ENCODE measurements at places on chromosomes 3 and 15. TPM values are rescaled to one million over a fixed set of nuclear protein-coding genes. Genes with fewer than 3 reads are reported as not detected.

Gene EFCAB12
- not detected for total RNA-seq

Gene PPARG
- total RNA-seq: 69.4 TPM

Gene UROC1
- not detected for total RNA-seq

Gene NDN
- total RNA-seq: 40.3 TPM

Gene NR2C2
- total RNA-seq: 38.4 TPM

Gene TMEM207
- not detected for total RNA-seq

Gene PLSCR4
- 677 TPM for total RNA-seq

Gene REC114
- not detected for total RNA-seq

Gene ACAP2
- 63.3 TPM for total RNA-seq

Gene TM4SF1
- total RNA-seq: 921 TPM

Gene ADCY5
- 0.17 TPM for total RNA-seq

Gene UBAP1L
- total RNA-seq: 2.7 TPM

Gene SEMA7A
- total RNA-seq: 0.51 TPM

Gene SCG3
- 0.60 TPM for total RNA-seq

Gene SENP8
- 2.7 TPM for total RNA-seq

Gene POLQ
- 3.9 TPM for total RNA-seq

Gene LZTFL1
- 16.8 TPM for total RNA-seq

Gene PEX5L
- not detected for total RNA-seq

Gene LXN
- total RNA-seq: 93.8 TPM

Gene ADAMTSL3
- total RNA-seq: 15.1 TPM

Gene IL17RE
- total RNA-seq: 0.14 TPM

Gene PATL2
- 0.09 TPM for total RNA-seq

Gene GNAT1
- total RNA-seq: not detected

Gene LRRC2
- total RNA-seq: under 0.01 TPM

Gene MFN1
- total RNA-seq: 53.6 TPM

Gene OR5H14
- total RNA-seq: not detected

Gene SI
- not detected for total RNA-seq

Gene LPP
- total RNA-seq: 57.7 TPM

Gene OSTN
- not detected for total RNA-seq

Gene MGLL
- 73.0 TPM for total RNA-seq

Gene XCR1
- total RNA-seq: not detected

Gene CAND2
- 2.4 TPM for total RNA-seq

Gene DGKG
- 0.42 TPM for total RNA-seq

Gene INSYN1
- not detected for total RNA-seq

Gene DNASE1L3
- total RNA-seq: 1.7 TPM

Gene DUOXA1
- not detected for total RNA-seq

Gene BOC
- under 0.01 TPM for total RNA-seq

Gene PLCB2
- total RNA-seq: under 0.01 TPM

Gene KBTBD12
- total RNA-seq: not detected

Gene HTR3E
- not detected for total RNA-seq

Gene SUSD5
- 1.7 TPM for total RNA-seq

Gene ZNF80
- total RNA-seq: not detected

Gene SPSB4
- total RNA-seq: 0.05 TPM

Gene PSTPIP1
- 0.51 TPM for total RNA-seq

Gene DOCK3
- total RNA-seq: under 0.01 TPM

Gene GCSAM
- total RNA-seq: not detected

Gene EFCC1
- total RNA-seq: 12.1 TPM

Gene USP13
- 30.5 TPM for total RNA-seq

Gene LRRC34
- 1.9 TPM for total RNA-seq

Gene RAB43
- 116 TPM for total RNA-seq

Gene CATSPER2
- total RNA-seq: 0.33 TPM

Gene IRAK2
- 55.6 TPM for total RNA-seq

Gene CFAP20DC
- total RNA-seq: 1.2 TPM

Gene CKMT1B
- not detected for total RNA-seq

Gene NLGN1
- 2.6 TPM for total RNA-seq

Gene SYNPR
- total RNA-seq: not detected

Gene ATP13A5
- total RNA-seq: not detected

Gene SLC25A38
- 16.4 TPM for total RNA-seq

Data from dermis blood vessel endothelial cell (primary cell).